ENCODE measurements at places on chromosomes 11 and 22.

- peak; percentile 59 for DNase-seq
Measured at GRCh38 chr11:117426297-117426685, 98.6 kb downstream of the CEP164 start.

GRCh38 chr11:107808521-107808920, 50.1 kb downstream of the SLC35F2 start:
- DNase-seq, result no peak

- DNase-seq, result no peak
Measured at GRCh38 chr11:121443688-121444275, 8.3 kb upstream of the SORL1 start.

GRCh38 chr11:26285608-26286007, 46.3 kb upstream of the ANO3 start:
- no peak for DNase-seq

DNA sequence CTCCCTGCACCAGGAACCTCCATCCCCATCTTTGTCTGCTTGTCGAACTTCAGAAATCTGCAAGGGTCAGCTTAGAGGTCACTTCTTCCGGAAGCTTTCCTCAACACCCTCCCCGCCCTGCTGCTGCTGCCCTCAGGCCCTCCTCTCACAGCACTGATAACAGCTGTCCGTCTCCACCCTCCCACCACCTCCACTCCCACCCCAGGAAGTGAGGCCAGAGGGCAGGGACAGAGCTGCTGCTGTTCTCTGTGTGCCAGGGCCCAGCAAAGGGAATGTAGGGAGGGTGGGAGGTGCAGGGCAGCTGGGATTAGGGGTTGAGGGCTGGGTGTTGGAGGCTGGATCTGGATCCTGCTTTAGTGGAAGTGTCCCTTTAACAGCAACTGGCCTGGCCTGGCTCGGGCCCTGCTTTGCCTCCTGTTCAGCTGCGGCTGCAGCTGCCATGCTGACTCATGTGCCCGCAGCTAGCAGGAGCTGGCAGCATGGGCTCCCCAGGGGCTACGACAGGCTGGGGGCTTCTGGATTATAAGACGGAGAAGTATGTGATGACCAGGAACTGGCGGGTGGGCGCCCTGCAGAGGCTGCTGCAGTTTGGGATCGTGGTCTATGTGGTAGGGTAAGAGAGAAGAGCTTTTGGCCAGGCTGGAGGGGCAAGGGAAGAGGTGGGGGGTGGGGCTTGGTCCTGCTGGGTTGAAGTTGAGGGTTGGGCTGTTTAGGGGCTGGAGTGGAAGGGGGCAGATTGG, at the start of gene P2RX6:
TSS of gene P2RX6 (plus strand) at position 440 of the 740 bp plus-strand sequence. CDS start at position 450, 10 bp downstream.
- no peak for DNase-seq

DNA sequence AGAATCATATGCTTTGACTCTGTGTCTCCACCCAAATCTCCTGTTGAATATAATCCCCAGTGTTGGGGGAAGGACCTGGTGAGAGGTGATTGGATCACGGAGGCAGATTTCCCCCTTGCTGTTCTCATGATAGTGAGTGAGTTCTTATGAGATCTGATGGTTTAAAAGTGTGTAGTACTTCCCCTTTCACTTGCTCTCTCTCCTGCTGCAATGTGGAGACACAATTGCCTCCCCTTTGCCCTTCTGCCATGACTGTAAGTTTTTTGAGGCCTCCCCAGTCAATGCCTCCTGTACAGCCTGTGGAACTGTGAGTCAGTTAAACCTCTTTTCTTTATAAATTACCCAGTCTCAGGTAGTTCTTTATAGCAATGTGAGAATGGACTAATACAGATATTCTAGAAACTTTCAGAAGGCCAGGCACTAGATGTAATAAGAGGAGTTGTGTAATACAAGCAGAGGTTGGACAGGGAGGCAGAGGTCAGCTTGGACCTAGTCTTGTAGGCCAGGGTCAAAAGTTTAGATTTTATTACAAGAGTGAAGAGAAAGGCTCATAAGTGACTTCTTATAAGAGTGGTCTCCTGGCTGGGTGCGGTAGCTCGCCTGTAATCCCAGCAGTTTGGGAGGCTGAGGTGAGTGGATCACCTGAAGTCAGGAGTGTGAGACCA, 9.3 kb upstream of the SERPING1 start:
- DNase-seq, result no peak

DNA sequence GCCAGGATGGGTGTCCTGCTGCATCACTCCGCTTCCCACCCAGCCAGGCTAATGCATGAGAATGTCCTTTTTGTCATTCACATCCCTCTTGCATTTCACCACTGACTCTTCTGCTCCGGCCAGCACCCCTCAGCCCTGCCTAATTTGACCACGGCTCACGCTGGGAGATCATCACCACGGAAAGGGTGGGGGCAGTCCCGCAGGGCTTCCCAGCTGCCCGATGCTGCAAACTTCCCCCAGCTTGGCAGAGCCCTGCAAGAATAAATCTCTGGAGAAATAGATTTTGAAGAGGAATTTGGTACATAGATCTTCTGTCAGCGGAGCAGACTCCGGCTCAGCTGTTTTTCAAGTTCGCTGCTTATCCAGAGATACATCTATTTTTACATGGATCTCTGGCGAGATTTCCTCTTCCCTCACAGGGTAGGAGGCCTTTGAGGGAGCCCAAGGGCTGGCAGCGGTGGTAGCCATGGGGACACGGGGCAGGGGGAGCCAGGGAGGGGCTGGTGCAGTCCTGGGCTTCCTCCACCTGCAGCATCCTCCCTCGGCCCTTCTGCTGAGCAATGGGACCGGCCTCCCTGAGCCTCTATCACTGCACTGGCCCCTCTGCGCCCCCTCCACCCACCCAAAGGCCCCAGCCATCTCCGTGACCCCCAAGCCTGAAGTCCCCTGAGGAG, 62.6 kb downstream of the BUD13 start:
- no peak for DNase-seq

DNA sequence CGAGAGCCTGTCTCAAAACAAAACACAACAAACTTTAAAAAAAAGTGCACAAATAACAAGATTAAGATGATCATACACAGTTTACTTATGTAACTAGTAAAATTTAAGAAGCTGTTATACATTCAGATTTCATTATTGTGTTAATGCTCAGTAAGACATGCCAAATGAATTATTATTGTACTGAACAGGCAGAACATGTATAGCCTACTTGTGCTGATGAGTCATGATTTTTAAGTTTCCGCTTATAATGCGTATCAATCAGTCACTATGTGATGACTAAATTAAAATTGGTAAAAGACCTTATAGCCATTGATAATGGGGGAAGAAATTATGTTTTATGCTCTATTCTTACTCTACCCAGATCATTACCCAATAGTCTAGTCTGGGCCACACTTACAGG, 20.5 kb upstream of the EXPH5 start:
- no peak for DNase-seq

DNA sequence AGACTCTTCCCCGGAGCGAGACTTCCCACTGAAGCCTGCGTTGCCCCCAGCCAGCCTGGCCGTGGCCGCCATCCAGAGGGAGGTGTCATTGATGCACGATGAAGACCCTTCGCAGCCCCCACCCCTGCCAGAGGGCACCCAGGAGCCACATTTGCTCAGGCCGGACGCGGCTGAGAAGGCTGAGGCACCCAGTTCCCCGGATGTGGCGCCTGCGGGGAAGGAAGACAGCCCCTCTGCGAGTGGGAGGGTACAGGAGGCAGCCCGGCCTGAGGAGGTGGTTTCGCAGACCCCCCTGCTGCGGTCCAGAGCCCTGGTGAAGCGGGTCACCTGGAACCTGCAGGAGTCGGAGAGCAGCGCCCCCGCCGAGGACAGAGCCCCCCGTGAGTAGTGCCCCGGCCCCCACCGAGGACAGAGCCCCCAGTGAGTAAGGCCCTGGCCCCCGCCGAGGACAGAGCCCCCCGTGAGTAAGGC, 6.4 kb downstream of the IRF7 start:
- DNase-seq, result no peak

- DNase-seq, result no peak
Measured at GRCh38 chr11:26442131-26442530, 110.2 kb downstream of the ANO3 start.
